Panc1 (cell line): ENCODE measurements at places on chromosomes 5 and 9.
A peak's percentile ranks its signal among the peaks of the same experiment; 100 is the strongest.

DNA sequence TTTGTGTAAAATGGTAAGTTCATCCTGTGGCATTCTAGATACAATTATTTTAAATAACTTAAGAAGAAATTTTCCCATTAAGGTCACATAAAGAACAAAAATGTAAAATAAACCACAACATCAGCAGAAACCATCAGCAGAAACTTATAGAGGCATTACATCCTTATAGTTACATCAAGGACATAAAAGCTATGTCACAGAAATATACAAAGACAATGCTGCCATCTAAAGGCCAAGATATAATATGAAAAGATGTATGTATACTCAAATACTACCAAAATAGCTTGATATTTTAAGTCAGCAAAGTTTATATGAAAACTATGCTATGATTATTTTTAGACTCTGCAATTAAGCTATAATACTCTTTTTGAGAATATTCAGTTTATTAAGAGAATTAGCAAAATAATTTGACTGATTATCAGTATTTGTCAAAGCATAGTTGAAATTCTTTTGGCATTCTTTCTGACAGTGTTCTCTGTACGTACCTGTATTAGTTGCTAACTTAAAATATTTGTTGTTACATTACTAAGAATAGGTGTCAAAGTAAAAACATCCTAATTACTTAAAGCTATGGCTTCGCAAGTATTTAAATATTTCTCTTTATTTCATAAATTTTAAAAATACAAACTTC is 36.2 kb downstream of the FBXL17 start:
- DNase-seq = peak; percentile 18
- H3K4me1 ChIP-seq = no peaks in the 10 kb centered on the region
- H3K36me3 ChIP-seq = no peaks in the 10 kb centered on the region

DNA sequence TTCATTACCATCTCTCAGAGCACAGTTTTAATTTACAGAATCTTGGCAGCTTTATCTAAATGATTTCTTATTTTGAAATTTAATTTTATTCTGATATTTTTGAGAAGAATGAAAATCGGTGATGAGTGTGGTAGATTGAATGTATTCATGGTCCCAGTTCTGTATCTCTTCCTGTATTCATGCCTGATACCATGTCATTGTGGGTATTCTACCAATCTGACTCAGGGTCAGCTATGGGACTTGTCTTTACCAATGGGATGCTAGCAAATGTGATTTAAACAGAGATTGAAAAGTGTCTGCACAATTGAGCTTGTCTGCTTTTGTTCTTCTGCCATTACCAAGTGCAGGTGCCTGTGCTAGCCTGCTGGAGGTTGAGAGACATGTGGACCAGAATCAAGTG is 17.8 kb upstream of the ZNF618 start:
- DNase-seq = no peak
- no peak overlapping the region for H3K27ac ChIP-seq
- no peak overlapping the region for H3K4me3 ChIP-seq
- H3K27me3 ChIP-seq = no peaks in the 10 kb centered on the region
- no peaks in the 10 kb centered on the region for H3K4me1 ChIP-seq

DNA sequence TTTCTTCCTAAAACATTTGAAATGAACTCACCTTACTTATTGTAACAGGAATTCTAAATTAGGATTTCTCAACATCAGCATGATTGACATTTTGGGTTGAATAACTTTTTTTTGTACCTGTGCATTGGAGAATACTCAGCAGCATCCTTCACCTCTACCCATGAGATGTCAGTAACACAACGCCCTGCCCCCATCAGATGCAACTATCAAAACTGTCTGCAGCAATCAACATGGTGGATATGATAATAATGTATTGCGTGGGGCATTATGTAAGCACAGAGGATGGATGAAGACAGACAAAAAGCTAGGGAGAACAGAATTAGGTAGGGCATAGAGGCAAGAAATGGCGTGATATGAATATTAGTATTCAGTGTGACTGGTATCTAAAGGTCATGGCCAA is 94.1 kb downstream of the PLK2 start:
- H3K27me3 ChIP-seq = no peaks in the 10 kb centered on the region
- H3K36me3 ChIP-seq = no peaks in the 10 kb centered on the region
- H3K4me1 ChIP-seq = no peaks in the 10 kb centered on the region
- no peak overlapping the region for H3K27ac ChIP-seq
- no peak for DNase-seq
- H3K4me3 ChIP-seq = no peak overlapping the region

DNA sequence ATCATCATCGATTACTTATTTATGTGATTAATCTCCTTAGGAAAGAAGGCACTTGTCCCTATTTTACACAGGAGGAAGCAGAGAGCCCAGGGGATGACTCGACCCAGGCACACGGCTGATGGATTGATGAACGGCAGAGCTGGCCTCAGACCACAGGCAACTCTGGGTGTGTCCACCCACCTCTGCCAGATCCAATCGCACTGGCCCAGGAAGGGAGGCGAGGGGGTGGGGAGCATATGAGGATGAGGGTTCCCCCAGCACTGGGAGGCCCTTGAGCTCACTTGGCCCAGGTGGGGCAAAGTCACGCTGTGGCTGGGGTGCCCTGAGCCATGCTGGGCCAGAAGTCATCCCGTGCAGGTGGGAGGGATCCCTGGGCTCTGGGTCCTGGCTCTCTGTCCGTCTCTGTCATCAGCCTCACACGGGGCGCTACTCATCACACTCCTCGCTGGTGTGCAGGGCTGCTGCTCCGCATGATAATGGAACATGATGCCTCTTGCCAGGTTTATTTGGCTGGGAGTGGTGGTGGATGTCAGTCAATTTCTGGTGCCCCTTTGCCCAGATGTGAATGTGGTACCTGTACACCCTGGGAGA is 160.1 kb downstream of the GAPVD1 start:
- H3K4me3 ChIP-seq = no peak overlapping the region
- H3K27ac ChIP-seq = no peak overlapping the region
- no peaks in the 10 kb centered on the region for H3K36me3 ChIP-seq

DNA sequence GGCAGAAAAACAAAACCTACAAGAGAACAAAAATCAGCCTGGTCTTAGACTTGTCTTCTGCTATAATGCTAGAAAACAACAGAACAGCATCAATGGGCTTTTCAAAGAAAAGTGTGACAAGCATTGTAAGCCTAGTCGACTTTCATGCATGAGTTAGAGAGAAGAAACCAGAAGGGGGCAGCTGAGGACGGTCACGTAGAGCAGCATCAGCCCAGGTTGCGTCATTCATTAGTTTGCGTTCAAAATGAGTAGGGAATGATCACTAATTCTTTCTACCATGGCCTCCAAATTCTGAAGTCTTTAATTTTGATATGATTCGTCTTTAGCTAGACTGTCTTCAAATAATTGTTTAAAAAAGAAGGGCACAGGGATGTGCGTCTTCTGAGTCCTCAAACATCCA is 4.7 kb upstream of the ISCA1 start:
- no peak for DNase-seq
- H3K4me3 ChIP-seq = no peak overlapping the region
- no peaks in the 10 kb centered on the region for H3K4me1 ChIP-seq
